NCI-H446 (cell line): ENCODE measurements at places on chromosomes 11 and 22.
A peak's percentile ranks its signal among the peaks of the same experiment; 100 is the strongest.

GRCh38 chr11:124657904-124658303 is 15.6 kb downstream of the SIAE start:
- no peak for DNase-seq

DNA sequence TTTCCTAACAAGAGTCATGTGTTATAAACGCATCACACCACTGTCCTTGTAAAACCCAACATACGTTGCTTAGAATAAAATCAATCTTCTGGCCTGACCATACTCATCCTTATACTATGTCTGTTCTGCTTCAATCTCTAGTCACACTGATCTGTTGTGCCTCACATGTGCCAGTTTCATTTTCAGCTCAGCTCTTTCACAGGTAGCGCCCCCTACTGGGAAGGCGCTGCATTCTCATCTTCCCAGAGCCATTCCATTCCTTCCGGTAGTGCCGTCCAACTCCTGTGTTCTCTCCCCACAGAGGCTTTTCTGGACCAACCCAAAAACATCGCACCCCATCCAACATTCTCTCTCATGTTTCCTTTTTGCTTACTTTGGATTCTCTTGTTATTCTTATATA is 22.2 kb downstream of the CASP5 start:
- DNase-seq: no peak

DNA sequence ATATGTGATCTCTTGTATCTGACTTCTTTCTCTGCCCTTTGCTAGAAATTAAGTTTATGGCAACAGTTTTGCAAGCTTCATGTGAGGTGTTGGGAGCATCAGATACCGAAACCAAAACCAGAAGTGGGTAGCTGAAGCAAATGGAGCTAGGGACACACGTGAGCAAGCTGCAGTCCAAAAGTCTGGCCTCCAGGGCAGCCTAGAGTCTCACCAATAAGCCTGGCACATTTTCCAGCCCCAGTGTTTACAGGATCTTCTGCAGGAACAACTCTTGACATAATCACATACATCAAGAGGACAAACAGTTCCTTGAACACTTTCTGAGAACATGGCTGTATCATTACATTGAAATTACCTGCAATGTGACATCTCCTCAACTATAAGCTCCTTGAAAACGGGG is 114.1 kb downstream of the LARGE1 start:
- no peak for DNase-seq

GRCh38 chr11:134557571-134558257 is 145.7 kb upstream of the B3GAT1 start:
- no peak for DNase-seq

GRCh38 chr11:118485273-118485672 is 42.0 kb upstream of the TTC36 start:
- DNase-seq: no peak

DNA sequence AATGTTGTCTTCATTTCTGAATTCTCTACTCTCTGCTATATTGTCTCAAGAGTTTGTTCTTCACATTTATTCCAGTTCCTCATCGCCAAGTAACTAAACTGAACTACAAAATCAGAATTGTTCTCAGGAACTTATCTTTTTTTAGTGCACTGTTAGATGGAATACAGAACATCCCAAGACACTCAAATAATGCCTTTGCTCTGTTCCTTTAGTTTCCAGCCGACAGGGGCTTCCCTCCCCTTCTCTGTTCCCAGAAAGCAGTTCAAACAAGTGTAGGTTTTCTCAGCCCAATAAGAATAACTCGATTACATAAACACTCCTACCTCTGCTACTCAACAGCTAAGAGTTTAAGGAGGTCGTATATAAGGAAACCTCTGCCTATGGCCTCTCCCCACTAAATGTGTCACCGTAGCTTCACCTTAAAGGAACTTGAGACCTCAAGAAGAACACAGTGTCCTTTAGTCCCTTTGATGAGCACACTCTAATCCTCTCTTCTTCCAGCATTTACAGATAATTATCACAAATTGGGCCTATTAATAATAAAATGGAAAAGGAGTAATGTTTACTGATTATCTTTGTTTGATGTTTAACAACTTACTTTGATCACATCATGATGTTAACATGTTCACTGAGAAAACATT is 6.9 kb downstream of the POU2AF3 start:
- DNase-seq: peak; percentile 77

- DNase-seq: no peak
These were observed 1.9 kb downstream of the NEAT1 start for GRCh38 chr11:65424205-65425104.

DNA sequence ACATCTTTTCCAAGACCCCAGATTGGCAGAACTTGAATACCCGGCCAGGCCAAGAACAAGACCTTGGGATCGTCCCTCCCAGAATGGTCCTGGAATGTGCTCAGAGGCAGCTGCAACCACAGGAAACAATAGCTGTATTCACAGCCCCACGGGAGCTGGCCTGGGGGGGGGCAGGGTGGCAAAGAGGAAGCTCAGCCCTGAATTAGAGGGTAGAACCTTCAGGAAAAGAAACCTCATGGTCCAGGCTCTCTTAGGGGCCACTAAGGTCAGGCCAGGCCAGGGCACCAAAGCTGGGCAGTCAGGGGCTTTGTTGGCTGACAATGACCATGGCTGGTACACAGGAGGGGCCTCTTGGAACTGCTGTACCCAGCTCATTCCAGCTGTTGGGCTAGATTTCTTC is 17.3 kb downstream of the RPL27A start:
- DNase-seq: no peak

DNA sequence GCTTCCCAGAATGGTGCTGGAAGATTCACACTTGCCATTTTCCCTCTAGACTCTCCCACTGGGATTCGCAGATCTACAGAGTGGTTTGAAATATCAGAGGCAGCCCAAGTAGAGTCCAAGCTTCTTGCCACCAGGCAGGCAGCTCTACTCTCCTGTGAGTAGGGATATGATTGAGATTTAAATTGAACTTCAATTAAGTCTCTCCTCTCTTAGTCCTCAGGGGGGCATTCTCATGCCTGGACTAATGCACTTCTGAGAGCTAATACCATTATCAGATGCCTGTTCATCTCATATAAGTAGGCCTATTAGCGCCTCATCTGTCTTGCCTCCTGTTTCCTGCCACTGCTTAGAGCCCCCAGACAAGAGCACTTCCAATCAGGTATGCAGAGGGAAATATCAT is 25.5 kb upstream of the AMPD3 start:
- no peak for DNase-seq

DNA sequence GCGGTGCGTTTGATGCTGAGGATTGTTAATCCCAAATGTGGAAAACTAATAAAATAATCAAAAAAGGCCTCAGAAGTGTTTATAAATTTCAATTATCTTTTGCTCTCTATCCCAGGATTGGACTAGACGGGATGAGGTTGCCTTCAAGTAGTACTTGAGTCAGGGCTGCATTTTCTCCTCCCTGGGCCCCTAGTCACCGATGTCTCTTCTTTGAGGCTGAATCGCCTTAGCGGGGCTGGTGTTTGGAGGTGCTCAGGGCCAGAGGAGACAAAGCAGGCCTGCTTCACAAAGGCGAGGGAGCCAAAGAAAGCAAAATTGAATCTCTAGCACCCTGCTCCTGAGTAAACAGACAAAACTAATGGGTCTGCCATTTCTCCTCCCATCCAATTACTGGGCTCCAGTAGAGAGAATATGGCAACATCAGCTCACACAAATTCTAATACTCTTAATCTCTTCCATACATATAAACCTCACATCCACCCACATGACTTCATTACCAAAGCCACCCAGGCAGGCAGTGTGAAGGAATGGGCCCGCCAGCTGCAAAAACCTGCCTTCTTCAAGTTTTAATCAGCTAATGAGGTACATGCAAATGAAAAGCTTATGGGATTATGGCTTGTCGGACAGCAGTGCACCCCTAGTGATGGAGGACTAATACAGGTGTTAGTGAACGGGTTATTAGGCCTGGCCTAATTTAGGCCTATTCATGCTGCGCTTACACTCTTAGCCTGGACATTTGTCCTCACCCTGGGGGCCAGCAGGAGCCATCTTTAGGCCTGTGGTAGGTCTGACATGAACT is 52.7 kb upstream of the HTATIP2 start:
- DNase-seq: no peak

GRCh38 chr11:93729129-93729616 is 12.1 kb downstream of the TAF1D start:
- no peak for DNase-seq

DNA sequence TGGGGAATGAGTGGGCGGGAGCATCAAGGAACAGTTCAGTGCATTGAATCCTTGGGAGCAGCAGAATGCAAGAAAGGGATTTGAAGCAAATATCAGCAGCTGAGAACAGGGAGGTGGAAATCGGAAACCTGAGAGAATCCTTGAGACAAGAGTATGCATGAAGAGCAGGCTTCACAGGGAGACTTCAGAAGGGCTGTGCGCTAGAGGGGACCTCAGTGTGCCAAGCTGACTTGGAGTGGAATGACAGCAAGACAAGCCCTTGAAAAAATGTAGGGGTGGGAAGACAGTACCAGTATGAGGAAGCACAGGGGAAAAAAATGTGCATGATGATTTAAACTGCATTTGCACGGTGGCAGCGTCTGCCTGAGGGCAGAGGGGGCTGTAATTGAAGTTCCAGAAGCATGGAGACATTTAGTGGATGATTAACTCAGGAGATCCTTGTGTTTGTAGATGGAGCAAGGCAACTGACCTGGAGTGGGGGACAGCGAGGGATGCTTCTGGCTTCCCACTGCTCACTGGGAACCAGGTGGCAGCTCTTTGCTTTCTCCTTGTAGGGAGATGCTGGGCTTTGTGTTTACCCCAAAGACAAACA is 204.9 kb upstream of the PLET1 start:
- DNase-seq: no peak
